Mesangial cell (primary cell): ENCODE measurements at places on chromosomes 12 and 14. TPM values are rescaled to one million over a fixed set of nuclear protein-coding genes. Genes with fewer than 3 reads are reported as not detected.

The CYP27B1 gene
- 0.65 and 2.3 TPM in 2 replicates for total RNA-seq

The POLE2 gene
- 3.9 and 25.6 TPM in 2 replicates for total RNA-seq

The SOX5 gene
- 1.8 and 6.1 TPM in 2 replicates for total RNA-seq

The SPTB gene
- 0.63 and 1.8 TPM in 2 replicates for total RNA-seq

The PLA2G1B gene
- total RNA-seq, result not detected in 2 replicates
